Effector memory CD8-positive, alpha-beta T cell (primary cell): ENCODE measurements at places on chromosomes 6 and 20.
A peak's percentile ranks its signal among the peaks of the same experiment; 100 is the strongest.

- DNase-seq: no peak
These were observed 468.2 kb downstream of the MMUT start for GRCh38 chr6:48994811-48995210.

- no peak for DNase-seq
These were observed 116.8 kb upstream of the SUPT3H start for GRCh38 chr6:45494416-45495135.

- DNase-seq: no peak
These were observed 98.5 kb downstream of the LY86 start for GRCh38 chr6:6686748-6687601.

DNA sequence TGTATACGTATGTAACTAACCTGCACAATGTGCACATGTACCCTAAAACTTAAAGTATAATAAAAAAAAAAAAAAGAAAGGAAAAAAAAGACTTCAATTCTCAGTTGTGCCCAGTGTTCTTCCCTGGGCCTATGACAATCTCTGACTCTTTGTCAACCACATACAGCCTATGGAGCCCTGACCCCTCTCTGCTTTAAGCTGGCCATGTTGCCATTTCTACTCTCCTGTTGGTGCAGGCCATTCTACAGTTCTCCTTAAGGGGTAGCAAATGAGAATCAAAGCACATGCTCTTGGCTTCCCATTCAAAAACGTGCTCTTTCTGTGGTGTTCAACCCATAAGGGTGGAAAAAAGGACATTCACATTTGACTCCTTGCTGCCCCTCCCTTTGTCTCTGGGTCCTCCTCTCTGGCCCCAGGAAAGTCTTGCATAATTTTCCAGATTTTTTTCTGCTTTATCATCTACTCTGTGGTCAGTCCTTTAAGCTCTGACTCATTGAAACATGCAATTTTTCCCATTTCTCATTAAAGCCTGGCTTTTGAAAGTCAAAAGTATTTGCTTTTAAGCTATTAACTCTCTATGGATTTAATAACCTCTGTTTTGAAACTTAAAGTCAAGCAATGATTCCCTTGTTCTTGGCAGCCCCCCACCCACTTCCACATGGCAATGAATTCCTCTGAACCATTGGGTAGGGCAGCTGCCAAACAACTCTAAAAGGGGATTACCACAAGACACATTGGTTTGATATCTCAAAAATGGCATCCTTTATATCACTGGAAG, 208.6 kb upstream of the MCHR2 start:
- DNase-seq: no peak

GRCh38 chr6:149508485-149508884, 23.7 kb upstream of the ZC3H12D start:
- DNase-seq: peak; percentile 15

DNA sequence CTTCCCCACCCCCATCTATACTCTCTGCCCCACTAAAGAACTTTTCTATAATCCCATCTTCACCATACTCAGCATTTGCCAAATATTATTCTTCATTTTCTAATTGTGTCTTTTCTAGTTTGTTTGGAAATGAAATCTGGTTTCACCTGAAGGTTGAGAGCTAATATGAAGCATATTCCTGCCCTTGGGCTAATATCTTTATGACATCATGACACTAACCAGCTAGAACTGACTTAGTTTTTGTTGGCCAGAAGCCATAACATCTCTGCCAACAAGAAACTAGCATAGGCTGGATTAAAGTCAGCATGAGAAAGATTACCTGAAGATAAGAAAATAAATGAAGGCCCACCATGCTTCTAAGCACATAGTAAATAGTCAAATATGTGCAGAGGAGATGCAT, 16.7 kb downstream of the UNC5CL start:
- DNase-seq: no peak

GRCh38 chr6:41707565-41708200, 27.7 kb downstream of the TFEB start:
- DNase-seq: peak; percentile 26

DNA sequence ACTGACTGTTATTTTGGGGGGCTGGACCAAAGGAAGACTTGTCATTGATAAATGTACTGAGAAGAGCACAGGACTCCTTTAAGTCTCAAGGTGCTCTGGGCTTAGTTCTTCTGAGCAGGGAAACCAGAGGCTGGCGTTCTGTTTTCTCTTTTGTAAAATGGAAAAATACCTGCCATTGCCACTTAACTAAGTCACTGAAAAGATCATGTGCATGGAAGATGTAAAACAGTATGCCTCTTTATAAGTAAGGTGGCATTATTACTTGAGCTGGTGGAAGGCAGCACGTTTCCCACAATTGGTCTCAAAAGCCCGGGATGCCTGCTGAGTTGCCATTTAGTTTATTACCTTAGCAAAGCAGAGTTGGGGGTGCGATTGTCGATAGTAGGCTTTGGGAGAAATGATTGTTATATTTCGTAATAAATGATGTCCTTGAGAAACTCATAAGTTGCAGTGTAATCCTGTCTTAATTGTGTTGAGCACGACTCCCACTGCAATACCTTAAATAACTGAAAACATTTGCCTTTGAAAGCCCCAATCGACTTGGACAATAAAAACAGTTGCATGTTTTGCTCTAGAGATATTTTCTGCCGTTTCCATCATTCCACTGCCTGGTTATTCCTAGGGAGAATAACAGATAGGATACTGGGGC, 3.6 kb downstream of the JARID2 start:
- DNase-seq: no peak

DNA sequence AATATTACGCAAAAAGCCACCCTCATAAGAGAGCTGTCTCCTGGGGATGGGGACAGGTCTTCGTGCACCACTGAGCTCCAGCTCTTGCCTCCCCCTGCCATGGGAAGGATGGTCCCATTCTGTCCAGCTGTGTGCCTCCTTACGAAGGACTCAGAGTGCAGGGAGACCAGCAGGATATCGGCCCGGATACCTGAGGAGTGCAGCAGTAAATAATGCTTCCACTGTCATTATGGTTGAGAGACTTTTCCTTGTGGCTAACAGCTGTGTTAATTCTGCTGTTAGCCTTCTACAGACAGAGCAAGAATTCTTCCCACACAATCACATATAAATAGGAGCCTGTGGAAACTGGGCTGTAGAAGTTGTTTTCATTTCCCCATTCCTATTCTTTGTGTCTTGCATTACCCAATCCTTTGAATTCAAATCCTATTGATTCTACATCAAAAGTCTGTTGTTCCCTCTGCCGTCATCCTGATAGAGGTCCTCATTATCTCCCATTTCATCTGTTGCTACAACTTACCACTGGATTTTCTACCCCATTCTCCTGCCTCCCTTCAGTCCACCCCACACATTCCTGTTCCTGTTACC, 364.6 kb upstream of the SOX4 start:
- DNase-seq: no peak

DNA sequence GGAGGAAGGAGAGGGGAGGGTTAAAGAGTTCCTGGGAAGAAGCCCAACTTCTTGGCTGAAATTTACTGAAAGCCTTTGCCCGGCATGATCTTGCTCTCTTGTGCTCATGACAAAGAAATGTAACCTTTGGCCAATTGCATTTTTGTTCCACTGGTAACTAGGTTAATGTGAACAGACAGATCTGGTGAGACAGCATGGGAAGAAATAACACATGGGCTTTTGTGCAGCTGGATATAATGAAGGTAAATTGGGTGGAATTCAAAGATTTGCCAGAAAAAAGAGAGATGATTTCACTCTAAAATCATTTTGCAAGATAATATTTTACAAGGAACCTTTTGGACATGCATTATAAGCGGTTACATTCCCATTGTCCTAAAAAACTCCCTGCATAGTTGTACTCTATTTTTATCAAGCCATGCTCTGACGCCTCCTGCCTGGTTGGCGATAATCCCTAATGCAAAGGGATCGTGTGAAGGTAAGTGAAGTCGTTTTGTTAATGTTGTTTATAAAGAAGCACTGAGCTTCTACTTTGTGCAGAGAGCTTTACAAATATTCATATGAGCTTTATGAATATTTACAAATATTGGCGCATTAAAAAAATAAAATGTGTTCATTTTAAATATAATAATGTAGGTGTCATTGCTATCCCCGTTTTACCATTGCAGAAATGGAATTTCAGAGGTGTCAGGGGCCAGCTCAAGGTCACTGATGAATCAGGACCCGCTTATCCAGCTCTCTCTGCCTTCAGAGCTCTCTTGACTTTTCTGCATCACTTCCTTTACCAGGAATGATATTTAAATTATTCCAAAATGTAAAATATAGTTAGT, 161.3 kb upstream of the AGPAT4 start:
- DNase-seq: no peak

- DNase-seq: peak; percentile 41
These were observed 1.4 kb downstream of the CLIC1 start for GRCh38 chr6:31734821-31735406.

DNA sequence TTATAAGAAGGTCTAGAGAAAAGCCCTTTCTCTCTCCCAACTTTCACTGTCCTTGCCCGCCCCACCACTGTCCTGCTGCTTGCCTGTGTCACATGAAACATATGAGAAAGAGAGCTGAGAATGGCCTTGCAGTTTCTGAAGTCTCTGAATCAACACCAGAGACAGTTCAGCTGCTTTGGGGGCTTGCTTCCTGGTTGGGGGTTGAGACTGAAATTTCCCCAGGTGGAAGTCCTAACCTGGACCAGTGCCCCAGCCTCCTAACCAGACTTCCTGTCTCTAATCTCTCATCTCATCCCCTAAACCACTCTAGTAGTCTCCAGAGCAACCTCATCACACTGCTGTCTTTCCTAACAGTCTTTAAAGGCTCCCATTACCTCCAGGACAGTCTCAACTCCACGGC, 10.7 kb downstream of the TRAM2 start:
- no peak for DNase-seq

- DNase-seq: no peak
These were observed 171.3 kb downstream of the FAXC start for GRCh38 chr6:99178168-99178567.

DNA sequence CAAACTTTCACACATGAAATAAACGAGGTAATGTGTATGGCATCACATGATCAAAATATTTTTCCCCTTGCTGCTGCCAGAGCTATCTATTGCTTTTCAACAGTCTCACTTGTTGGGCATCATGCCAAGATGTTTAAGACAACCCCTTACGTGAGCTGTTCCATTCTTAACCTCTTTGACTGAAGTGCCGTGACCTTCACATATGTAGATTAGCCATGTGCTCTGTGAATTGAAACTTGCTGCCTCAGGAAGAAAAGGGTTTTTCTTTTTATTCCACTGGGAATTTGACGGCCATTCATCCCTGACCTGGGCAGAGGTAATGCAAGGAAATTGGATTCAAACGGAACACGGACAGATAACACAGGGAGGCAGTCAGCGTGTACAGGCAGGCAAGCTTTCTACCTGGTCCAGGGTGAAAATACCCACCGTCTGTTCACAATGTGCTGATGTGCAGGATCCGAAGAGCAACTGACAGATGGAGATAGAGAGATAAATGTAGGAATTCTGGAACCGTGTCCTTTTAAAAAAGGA, 14.2 kb downstream of the ARID1B start:
- no peak for DNase-seq

DNA sequence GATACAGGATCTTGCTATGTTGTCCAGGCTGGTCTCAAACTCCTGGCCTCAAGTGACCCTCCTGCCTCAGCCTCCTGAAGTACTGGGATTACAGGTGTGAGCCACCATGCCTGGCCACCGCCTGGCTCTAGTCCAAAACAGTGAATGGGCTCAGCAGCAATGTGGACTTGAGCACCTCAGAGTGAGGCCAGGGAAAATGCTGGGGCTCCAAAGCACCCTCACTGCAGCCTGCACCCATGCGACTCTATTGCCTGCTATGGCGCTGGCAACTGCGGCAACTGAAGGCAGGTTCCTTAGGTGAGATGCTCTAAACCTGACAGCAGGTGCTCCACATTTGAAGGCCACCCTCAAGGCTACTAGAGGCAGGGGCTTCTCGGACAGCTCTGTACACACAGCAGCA, 26.5 kb downstream of the MAP1LC3A start:
- DNase-seq: no peak

DNA sequence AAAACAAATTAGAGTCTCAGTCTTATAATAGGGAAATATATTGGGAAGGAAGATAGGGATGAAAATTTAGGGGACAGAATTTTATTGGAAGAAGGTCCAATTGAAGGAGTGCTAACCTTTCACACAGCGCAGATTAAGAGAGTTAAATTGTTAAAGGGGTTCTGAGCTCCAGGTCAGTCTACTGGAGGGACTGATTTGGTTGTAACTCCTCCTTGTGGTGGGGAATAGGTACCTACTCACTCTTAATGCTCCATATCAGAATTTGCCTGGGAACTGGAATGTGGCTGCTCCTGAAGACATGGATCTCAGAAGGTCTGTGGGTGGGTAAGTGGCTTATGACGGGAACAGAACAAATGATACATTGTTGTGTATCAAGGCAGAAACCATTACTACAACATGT, 143.5 kb downstream of the FLRT3 start:
- DNase-seq: no peak

DNA sequence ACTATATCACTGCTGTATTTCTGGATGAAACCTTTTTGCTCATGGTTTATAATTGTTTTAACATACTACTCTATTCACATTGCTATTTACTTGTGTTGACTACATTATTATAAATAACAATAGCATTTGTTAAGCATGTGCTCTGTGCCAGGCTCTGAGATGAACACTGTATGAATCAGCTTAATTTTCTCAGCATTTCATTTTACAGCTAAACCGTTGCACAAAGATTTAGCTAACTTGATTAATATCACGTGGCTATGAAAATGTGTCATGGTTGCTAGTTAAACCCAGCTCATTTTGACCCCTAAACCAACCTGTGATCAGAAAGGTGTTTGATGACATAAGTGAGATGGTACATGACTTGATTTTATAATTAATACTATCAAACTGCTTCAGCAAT, 77.5 kb downstream of the NCOA7 start:
- no peak for DNase-seq

- no peak for DNase-seq
These were observed 34.1 kb downstream of the SESN1 start for GRCh38 chr6:109060571-109060970.

GRCh38 chr6:151679081-151679480, 128.4 kb upstream of the ESR1 start:
- no peak for DNase-seq

GRCh38 chr6:126945150-126945685, 173.3 kb upstream of the RSPO3 start:
- DNase-seq: no peak

DNA sequence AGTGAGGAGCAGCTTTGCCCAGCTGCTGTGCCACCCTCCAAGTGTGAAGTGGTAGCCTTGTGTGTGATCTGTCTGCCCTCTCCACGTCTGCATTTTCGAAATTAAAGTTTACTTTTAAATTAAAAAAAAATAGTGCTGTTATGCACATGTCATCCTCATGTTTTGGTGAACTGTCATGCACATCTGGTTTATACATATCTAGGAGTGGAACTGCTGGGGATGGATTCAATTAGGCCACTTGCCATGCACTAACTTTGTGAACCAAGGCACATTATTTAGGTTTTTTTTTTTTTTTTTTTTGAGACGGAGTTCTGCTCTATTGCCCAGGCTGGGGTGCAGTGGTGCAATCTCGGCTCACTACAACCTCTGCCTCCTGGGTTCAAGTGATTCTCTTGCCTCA, 3.6 kb downstream of the GTSF1L start:
- DNase-seq: no peak

GRCh38 chr20:61896058-61896961, 169.4 kb downstream of the TAF4 start:
- DNase-seq: peak; percentile 2

GRCh38 chr6:49646130-49646824, 9.6 kb upstream of the RHAG start:
- no peak for DNase-seq

GRCh38 chr6:41161851-41162552, 914 bp downstream of the TREM2 start:
- no peak for DNase-seq
